AG04449 (cell line): ENCODE measurements at places on chromosomes 6 and 20.

DNA sequence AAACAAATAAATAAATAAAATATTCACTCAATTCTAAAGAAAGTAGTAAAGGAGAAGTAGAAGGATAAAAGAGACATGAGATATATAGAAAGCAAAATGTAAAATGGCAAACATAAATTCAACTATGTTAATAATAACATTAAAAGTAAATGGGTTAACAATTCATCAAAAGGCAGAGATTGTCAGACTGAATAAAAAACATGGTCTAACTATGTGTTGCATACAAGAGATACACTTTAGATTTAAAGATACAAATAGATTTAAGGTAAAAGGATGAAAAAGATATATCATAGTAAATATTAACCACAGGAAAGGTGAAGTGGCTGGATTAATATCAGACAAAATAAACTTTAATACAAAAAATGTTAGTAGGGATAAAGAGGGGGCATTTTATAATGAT, 35.8 kb upstream of the PDE10A start:
- DNase-seq: no peak

- no peak for DNase-seq
These were observed 31.0 kb downstream of the PRDM13 start for GRCh38 chr6:99637629-99638028.

DNA sequence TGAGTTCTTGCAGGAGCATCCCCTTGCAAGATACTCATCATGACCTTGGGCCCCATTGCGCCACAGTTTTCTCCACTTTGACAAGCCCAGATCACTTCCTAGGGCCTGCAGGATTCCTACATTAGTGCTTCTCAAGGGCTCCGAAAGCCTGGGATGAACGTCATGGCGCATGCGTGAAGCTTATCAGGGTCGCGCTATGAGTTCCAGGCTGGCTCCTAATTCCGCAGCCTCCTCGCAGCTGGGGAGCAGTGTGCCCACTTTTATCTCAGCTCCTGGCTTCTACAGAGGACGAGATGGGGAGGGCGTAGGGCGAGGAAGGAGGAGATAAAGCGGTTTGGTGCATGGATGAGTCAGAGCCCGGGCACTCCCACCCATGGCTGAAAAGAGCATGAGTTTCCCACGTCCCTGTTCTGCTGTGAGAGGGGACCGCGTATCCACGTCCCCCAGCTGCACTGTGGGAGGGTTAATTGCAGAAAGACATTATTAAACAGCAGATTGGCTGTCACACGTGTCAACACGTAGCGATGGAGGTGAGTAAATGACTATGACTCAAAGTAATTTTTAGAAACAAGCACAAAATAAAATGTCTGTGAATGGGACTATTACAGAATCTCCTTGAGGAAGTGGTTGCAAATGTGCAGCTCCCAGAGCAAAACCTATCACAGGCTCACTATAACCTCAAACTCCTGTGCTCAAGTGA, 72.9 kb upstream of the DSP start:
- DNase-seq: peak; percentile 9

DNA sequence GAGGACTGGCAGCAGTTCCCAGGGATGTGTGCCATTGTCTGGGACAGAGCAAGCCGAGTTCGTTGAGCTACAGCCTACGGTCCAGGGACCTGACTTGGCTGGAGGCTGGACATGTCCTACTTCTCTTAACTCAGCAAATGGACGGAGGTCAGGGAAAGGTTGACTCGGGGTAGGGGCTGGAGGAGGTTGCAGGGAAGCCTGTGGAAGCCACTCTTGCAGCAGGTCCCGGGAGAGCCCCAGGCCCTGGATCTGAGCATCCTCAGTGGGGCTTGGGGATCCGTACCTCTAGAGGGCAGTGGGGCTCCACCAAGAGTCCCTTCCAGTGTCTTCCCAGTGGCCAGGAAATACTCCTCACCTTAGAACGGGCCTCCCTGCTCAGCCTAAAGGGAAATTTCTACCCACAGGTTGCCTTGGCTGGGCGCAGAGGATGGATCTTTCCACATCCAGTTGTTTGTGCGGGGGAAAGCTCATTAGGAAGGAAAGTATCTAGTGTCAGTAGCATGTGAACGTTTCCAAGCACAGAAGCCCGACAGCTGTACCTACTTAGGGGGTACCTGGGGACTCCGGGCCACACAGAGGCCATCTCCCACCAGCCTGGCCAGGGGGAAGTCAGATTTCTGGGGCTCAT, 170.2 kb downstream of the NFATC2 start:
- no peak for DNase-seq

DNA sequence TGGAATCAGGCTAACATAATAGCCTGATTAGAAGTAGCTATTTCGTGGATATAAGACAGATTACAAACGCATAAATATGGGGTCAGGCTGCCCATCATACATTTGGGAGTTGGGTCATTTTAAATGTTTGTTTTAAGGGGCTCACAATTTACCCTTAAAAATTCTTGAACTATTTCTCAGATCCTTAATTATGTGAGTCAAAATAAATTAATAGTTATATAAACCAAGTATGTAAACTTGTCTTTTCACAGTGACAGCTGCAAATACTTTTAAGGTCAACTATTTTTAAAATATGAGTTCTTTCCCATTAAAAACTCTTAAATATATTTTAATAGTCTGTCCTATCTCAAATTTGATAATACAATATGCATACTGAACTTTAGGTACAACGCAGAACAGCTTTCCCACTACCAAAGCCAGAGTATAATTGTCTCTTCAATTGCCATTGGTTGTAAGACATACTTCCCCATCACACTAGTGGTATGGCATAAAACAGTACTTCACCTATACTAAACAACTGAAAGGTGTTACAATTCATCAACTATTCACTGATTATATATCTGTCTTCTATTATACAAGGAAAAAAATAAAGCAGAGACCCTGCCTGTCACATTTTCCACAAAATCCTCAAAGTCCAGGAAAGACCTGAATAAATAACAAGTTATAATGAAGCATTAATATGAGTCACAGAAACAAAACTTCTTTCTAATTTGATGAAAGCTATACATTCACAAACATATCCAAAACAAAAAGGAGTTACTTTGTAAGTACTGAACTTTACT, 80.8 kb upstream of the COL21A1 start:
- no peak for DNase-seq

DNA sequence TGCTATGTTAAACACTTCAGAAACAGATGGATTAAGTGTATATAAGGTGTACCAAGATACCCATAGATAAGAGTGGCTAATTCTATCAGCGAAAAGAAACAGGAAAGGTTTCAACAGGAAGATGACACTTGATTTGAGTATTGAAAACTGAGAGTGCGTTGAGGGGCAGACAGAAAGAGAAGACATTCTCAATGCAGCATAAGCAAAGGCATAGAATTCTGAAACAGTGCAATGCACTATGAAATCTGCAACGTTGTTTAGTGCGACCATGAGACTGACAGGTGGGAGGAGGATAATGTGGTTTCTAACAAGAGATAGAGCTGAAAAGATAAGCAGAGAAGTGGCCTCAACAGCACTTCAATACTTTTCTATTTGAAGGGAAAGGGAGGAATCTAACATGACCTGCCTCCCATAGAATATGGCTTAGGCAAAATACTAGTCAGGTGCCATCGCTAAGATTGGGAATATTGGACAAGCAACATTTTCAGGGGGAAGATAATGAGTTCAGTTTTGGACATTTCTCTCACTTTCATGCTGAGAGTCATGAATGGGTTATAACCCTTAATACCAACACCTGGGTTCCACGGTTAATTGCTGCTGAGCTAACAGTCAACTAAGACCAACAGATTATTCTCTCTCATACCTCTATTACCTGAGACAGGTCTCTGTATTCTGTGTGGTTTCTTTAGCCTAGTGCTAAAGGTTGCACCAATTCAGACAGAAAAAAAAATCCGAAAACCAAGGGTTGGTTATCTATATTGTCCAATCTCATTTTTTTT, 312.9 kb upstream of the ARID1B start:
- DNase-seq: no peak

- DNase-seq: no peak
These were observed 209.1 kb upstream of the BMP2 start for GRCh38 chr20:6558341-6558740.

GRCh38 chr6:141415896-141416295, 716.8 kb upstream of the GJE1 start:
- no peak for DNase-seq

DNA sequence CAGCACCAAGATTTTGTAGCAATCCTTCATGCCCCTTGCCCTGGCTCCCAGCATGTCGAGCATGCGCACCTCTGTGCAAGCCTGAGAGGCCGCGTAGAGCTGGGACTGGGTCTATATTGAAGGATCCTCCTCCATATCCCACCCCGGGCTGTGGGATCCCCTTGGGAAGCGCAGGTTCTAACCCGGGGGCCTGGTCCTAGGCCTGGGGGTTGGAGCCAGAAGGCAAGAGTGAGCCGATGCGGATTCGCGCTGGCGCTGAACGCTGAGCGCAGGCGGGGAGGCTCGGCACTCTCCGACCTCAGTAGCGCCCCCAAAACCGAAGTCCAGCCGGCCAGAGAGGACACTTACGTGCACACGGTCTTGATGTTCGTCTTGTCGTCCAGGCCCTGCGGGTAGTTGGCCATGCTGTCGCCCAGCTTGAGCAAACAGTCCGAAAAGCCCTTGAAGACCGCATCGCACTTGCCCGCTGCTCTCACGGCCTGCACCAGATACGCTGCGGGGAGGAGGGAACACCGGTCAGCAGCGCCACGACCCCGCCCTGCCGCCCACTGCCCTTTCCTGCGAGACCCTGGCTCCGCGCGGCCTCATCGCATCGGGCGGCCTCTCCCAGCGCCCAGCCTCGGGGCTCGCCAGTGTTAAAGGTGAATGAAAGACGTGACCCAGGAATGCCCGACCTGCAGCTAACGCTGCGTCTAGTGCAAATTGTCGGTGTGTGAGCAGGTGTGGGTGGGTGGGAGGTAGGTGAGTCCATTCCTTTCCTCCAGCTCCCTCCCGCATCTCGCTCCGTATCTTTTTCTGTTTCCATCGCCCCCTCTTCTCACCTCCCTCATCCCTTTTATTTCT, 4.5 kb downstream of the NRN1 start:
- DNase-seq: no peak

DNA sequence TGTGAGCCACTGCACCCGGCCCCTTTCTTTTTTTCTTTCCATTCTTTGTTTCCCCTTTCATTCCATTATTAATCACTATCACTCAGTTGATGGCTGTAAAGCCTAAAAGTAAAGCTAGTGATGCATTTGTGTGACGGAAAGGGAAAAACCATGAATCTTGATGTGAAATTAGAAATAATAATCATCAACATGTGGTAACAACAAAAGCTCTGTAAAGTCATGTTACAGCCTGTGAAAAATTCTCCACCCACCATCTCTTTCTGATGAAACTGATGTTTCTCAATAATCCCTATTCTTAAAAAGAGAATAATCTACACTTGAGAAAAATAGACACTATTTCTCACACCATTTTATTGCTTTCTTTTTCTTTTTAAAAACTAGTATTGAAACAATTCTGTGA, 80.0 kb downstream of the CRYBG1 start:
- no peak for DNase-seq

- DNase-seq: no peak
These were observed 40.1 kb upstream of the AKIRIN2 start for GRCh38 chr6:87742106-87742505.

GRCh38 chr6:155528335-155528734, 72.7 kb upstream of the NOX3 start:
- no peak for DNase-seq

GRCh38 chr6:1392813-1393640, 3.7 kb downstream of the FOXF2 start:
- DNase-seq: no peak

- DNase-seq: peak; percentile 59
These were observed 165.6 kb downstream of the KCNQ5 start for GRCh38 chr6:72787391-72788031.

GRCh38 chr20:25043499-25044260, 14.3 kb downstream of the ACSS1 start:
- no peak for DNase-seq
